ENCODE measurements at places on chromosomes 4 and X. TPM values are rescaled to one million over a fixed set of nuclear protein-coding genes. Genes with fewer than 3 reads are reported as not detected.

REPS2 gene
- total RNA-seq: 6.7 TPM

GYPE gene
- total RNA-seq: 0.67 TPM

GRCh38 chr4:53150631-53151488, 215.0 kb downstream of the SCFD2 start:
- peaks cover 5% of the 10 kb centered on the region for H3K4me1 ChIP-seq
- no peak overlapping the region for H3K27ac ChIP-seq
- H3K27me3 ChIP-seq: no peaks in the 10 kb centered on the region
- no peaks in the 10 kb centered on the region for H3K36me3 ChIP-seq
- DNase-seq: no peak

- no peaks in the 10 kb centered on the region for H3K36me3 ChIP-seq
- no peak overlapping the region for H3K27ac ChIP-seq
- H3K4me1 ChIP-seq: no peaks in the 10 kb centered on the region
- no peak overlapping the region for H3K4me3 ChIP-seq
- no peak for DNase-seq
- H3K27me3 ChIP-seq: no peaks in the 10 kb centered on the region
Measured at GRCh38 chr4:1969928-1970723, 38.6 kb downstream of the NELFA start.

DNA sequence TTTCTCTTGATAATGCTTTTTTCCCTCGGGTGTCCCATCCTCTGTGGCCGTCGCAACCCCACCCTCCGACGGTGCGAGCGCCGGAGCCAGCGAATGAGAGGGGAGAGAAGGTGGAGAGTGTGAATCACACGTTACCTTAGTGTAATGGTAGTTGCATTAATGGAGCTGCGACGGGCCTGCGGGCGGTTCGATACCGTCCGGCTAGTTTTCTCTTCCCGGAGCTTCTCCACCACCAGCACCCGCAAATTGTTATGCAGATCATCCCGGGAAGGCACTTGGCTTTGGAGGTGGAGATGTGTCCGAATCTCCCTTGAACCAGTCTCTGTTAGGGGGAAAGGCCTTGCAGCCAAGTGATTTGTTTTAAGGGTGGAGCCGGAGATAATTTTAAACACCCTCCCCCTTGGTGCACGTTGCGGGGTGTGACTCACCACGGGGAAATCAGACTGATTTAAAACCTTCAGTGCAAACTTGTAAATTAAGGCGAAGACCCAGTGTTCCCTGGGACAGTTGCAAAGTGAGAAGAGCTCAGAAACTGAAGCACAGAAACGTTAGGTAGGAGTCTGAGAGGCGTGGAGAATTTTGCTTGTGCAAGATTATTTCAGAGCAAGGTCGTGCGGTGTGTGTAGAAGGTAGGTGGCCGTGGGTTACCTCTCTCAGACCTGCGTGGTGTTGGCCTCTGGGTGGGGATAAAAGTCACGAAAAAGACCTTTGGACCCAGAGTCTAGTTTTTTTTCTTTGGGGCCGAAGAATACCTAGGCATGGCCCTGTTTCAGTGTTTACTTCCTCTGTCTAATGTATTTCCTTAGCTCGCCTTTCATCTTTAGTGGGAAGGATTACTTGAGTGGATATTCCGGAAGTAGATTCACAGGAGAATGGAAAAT, 1.3 kb downstream of the AFF1 start:
- peak; percentile 61 for DNase-seq
- H3K4me1 ChIP-seq: peaks cover 40% of the 10 kb centered on the region
- no peaks in the 10 kb centered on the region for H3K27me3 ChIP-seq
- peak overlapping the region; percentile 71 for H3K4me3 ChIP-seq
- H3K27ac ChIP-seq: peak overlapping the region; percentile 92
- H3K36me3 ChIP-seq: no peaks in the 10 kb centered on the region

DNA sequence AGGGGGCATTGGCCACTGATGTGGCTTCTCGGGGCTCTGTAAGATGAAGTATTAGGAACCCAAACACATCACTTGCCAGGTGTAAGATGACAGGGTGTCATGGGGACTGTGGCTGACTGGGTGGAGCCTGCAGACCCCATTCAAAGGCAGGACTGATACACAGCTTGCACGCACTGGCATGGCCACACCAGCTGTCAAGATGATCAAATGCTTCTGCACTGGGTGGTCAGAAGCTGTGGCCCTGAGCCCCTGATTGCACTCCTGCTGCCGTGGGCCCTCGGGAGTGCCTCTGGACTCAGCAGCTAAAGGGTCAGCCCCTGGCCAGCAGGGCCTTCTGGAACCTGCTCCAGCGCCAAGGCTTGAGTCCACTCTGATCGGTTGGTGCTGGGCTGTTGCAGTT, 48.8 kb upstream of the GRPEL1 start:
- H3K27ac ChIP-seq: no peak overlapping the region
- no peak for DNase-seq
- H3K36me3 ChIP-seq: no peaks in the 10 kb centered on the region
- no peaks in the 10 kb centered on the region for H3K27me3 ChIP-seq
- peaks cover 14% of the 10 kb centered on the region for H3K4me1 ChIP-seq
- H3K4me3 ChIP-seq: no peak overlapping the region

TLR6 gene
- total RNA-seq: 2.0 TPM

DNA sequence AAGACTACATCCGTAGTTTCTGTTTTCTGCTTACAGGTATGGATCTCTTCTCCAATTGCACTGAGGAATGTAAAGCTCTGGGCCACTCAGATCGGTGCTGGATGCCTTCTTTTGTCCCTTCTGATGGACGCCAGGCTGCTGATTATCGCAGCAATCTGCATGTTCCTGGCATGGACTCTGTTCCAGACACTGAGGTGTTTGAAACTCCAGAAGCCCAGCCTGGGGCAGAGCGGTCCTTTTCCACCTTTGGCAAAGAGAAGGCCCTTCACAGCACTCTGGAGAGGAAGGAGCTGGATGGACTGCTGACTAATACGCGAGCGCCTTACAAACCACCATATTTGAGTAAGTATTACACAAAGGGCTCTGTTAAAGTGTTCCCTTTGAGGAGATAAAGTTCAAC, 13.8 kb downstream of the PCDH10 start:
- no peaks in the 10 kb centered on the region for H3K36me3 ChIP-seq
- DNase-seq: no peak
- no peak overlapping the region for H3K4me3 ChIP-seq
- no peaks in the 10 kb centered on the region for H3K4me1 ChIP-seq

RAB39B gene
- total RNA-seq: 3.5 TPM

DNA sequence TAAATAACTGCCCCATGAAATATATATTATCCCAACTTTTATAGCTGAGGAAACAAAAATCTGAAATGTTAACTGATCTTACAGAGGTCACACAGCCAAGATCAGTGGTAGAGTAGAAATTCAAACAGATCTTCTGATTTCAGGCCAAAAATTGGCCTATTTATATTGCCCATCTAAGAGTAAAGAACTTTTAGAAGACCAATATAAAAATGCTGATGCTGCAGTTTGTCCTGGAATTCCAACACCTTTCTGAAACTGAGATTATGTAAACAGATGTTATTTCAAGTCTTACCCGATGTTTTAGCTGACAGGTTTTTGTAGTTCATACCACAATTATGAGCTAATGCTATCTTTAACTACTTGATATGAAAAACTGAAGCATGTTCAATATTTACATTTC, 51.1 kb downstream of the SPANXN3 start:
- H3K4me1 ChIP-seq: no peaks in the 10 kb centered on the region
- no peaks in the 10 kb centered on the region for H3K27me3 ChIP-seq
- H3K36me3 ChIP-seq: no peaks in the 10 kb centered on the region

RBM46 gene
- total RNA-seq: 1.0 TPM

NUDT9 gene
- total RNA-seq: 20.4 TPM

GYG2 gene
- 0.89 TPM for total RNA-seq

GRCh38 chrX:15816886-15817285, 26.6 kb downstream of the ZRSR2 start:
- H3K4me3 ChIP-seq: no peak overlapping the region
- H3K36me3 ChIP-seq: peaks cover 23% of the 10 kb centered on the region

DNA sequence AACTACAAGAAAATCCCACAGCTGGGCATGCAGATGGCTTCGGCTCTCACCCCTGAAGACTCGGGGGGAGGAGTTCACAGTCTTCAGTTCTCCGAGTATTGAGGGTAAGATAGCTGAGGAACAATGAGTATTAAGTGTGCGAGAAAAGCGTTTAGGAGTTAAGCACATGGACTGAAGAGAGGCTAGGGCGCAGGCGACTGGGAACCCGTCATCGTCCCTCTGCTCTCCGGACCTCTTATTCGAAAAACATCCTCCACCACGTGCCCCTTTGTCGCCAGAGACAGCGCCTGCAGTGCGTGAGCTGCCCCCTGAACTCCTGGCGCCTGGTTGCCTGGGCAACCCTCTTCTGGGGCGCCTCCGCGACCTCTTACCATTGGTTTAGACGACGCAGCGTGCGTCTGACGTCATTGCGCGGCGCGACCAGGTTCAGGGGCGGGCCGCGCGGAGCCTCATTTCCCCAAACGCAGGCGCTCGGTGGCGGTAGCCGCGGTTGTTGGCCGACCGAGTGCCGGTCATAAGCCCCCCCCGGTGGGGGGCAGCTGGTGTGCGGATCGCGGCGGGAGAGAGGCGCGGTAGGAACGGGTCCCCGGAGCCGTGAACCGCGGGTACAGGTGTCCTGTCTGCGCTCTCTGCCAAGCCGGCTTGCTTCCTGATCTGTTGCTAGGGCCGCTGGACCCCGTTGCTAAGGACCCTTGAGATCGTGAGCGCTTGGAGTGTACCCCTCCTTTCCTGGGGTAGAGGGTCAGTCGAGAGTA, at the start of gene PACRGL:
Gene PACRGL, plus strand, starts transcription at position 452 of the 755 bp plus-strand sequence. CDS start 4,024 bp downstream, outside the sequence.
- no peaks in the 10 kb centered on the region for H3K27me3 ChIP-seq
- H3K4me3 ChIP-seq: peak within 1 kb of the TSS; percentile 68
- peak; percentile 96 for DNase-seq

SOX3 gene
- total RNA-seq: not detected

- no peak for DNase-seq
- H3K4me3 ChIP-seq: no peak overlapping the region
- no peaks in the 10 kb centered on the region for H3K36me3 ChIP-seq
- H3K27me3 ChIP-seq: no peaks in the 10 kb centered on the region
- no peaks in the 10 kb centered on the region for H3K4me1 ChIP-seq
- H3K27ac ChIP-seq: no peak overlapping the region
Measured at GRCh38 chr4:54961357-54961975, 163.9 kb downstream of the KDR start.

FREM3 gene
- total RNA-seq: not detected

- H3K36me3 ChIP-seq: no peaks in the 10 kb centered on the region
- no peaks in the 10 kb centered on the region for H3K4me1 ChIP-seq
- no peak for DNase-seq
- no peak overlapping the region for H3K4me3 ChIP-seq
- no peak overlapping the region for H3K27ac ChIP-seq
- no peaks in the 10 kb centered on the region for H3K27me3 ChIP-seq
Measured at GRCh38 chrX:136954930-136955329, 74.4 kb upstream of the RBMX start.

DNA sequence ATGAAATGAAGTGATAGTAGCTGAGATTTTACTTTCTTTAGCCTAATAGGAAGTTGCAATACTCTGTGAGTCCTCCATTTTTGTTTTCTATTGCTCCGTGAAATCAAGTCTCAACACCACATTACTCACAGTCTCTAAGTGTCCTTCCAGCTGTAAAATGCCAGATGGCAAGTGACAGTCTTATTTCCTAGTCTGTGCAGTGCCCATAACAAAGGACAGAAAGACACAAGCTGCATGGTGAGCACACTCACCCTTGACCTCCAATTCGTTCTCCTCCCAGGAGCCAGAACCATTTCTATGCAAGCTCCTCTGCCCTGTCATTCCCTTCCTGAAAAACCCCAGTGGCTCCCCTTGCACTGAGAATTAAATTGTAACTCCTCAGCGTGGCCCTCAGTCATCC, 101.6 kb downstream of the PARM1 start:
- peaks cover 25% of the 10 kb centered on the region for H3K4me1 ChIP-seq
- no peak overlapping the region for H3K27ac ChIP-seq
- H3K4me3 ChIP-seq: no peak overlapping the region
- no peaks in the 10 kb centered on the region for H3K27me3 ChIP-seq
- H3K36me3 ChIP-seq: no peaks in the 10 kb centered on the region

- no peaks in the 10 kb centered on the region for H3K27me3 ChIP-seq
- H3K4me3 ChIP-seq: peak overlapping the region; percentile 63
- peak; percentile 1 for DNase-seq
- no peaks in the 10 kb centered on the region for H3K4me1 ChIP-seq
Measured at GRCh38 chrX:139930916-139931645, 1.8 kb downstream of the ATP11C start.

- no peak overlapping the region for H3K4me3 ChIP-seq
- H3K4me1 ChIP-seq: no peaks in the 10 kb centered on the region
- no peaks in the 10 kb centered on the region for H3K36me3 ChIP-seq
Measured at GRCh38 chrX:41824551-41824950, 98.8 kb downstream of the CASK start.

HELT gene
- total RNA-seq: not detected

DNA sequence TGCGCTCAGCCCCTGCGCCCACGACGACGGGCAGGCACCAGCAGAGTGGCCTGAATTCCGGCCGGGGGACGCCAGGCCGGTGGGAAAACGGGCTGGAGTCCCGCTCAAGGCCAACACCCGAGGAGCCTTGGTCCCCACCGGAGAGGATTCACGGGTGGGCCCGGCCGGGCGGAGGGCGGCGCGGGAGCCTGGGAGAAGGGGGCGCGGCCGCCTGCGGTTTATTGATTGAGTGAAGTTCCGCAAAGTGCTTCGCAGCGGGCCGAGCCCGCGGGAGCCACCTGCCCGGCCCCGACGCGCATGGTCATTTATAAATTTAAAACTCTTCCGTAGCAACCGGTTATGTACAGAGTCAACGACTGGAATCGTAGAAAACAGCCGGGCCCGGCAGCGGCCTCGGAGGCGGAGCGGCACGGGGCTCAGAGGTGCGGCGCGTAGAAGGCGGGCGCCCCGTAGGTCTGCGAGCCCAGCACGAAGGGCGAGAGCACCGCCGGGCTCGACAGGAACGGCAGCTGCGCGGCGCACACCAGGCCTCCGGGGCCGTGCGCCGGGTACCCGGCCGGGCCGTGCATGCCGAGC, 3.6 kb downstream of the NKX1-1 start:
- DNase-seq: no peak
- no peak overlapping the region for H3K4me3 ChIP-seq
- H3K27ac ChIP-seq: no peak overlapping the region
- H3K36me3 ChIP-seq: no peaks in the 10 kb centered on the region
- H3K4me1 ChIP-seq: peaks cover 10% of the 10 kb centered on the region
- peaks cover 43% of the 10 kb centered on the region for H3K27me3 ChIP-seq

- peak; percentile 8 for DNase-seq
- no peaks in the 10 kb centered on the region for H3K36me3 ChIP-seq
- H3K4me3 ChIP-seq: no peak overlapping the region
Measured at GRCh38 chr4:64584981-64585557, 175.8 kb upstream of the TECRL start.

MAGEB10 gene
- not detected for total RNA-seq

RHOXF2 gene
- not detected for total RNA-seq

DNA sequence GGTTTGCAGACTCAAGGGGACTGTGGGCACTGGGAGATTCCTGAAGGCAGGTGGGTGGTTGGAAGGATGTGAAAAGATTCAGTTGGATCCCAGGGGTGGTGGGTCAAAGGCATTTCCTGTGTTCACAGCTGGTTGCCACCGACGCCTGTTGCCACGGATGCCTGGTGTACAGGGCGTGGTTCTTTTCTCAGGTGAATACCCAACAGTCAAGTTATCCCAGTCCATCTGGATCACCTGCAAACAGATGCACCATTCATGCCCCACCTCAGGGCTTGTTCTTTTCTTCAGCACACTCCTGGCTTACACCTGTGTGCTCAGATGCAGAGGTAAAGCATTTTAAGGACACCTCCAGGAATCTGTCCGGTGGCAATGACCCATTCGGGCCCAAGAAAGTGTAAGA, 55.8 kb upstream of the SHOX start:
- no peak overlapping the region for H3K4me3 ChIP-seq
- no peaks in the 10 kb centered on the region for H3K4me1 ChIP-seq
- no peaks in the 10 kb centered on the region for H3K27me3 ChIP-seq
- H3K36me3 ChIP-seq: no peaks in the 10 kb centered on the region
- no peak for DNase-seq

All from thyroid gland (tissue), 4 donors.